ENCODE measurements at places on chromosomes 16 and 17. TPM values are rescaled to one million over a fixed set of nuclear protein-coding genes. Genes with fewer than 3 reads are reported as not detected.

DNA sequence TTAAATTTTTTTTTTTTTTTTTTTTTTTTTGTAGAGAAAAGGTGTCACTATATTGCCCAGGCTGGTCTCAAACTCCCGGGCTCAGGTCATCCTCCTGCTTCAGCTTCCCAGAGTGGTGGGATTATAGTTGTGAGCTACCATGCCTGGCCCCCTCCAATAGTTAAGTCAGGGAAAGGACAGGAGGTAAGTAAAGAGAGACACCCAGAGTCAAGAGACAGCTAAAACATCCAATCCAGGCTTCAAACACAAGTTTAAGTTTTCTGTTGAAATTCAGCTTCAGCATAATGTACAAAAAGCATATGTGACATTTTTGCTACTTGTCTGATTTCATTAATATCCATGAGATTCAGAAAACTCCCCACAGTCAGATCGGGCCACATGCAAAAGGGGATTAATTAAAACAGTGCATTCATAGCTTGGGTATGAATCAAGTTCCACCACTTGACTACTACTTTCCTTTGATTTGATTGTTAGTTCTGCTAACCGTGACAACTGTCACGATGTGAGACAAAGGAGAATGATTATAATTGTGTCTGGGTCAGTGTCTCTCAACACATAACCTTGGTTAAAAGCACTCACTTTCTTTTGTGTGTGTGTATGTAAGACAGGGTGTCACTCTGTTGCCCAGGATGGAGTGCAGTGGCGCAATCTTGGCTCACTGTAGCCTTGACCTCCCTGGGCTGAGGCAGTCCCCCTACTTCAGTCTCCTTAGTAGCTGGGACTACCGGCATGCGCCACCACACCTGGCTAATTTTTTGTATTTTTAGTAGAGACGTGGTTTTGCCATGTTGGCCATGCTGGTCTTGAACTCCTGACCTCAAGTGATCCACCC, 184.9 kb downstream of the PARN start:
- no peak for DNase-seq

Gene CSH1
- not detected for total RNA-seq

Gene CACNG1
- not detected for total RNA-seq

Gene ETV4
- total RNA-seq = 3.5 TPM

DNA sequence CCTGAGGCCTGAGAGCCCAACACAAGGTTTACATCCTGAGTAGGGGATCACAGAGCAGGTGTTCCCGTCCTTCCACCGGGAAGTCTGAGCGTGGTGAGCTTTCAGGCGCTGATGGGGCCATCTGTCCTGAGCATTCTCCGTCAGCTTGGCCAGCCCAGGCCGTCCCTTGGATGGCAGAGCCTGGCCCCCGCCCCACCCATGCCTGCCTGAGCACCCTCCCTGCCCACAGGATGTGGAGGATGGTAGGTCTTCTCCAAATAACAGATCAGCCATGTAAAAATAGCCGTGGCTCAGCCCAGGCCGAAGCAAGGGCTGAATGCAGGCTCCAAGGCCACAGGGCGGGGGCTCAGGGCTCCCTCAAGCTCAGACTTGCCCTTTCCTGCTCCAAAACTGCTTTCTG, 20.2 kb downstream of the SPNS2 start:
- no peak for DNase-seq

DNA sequence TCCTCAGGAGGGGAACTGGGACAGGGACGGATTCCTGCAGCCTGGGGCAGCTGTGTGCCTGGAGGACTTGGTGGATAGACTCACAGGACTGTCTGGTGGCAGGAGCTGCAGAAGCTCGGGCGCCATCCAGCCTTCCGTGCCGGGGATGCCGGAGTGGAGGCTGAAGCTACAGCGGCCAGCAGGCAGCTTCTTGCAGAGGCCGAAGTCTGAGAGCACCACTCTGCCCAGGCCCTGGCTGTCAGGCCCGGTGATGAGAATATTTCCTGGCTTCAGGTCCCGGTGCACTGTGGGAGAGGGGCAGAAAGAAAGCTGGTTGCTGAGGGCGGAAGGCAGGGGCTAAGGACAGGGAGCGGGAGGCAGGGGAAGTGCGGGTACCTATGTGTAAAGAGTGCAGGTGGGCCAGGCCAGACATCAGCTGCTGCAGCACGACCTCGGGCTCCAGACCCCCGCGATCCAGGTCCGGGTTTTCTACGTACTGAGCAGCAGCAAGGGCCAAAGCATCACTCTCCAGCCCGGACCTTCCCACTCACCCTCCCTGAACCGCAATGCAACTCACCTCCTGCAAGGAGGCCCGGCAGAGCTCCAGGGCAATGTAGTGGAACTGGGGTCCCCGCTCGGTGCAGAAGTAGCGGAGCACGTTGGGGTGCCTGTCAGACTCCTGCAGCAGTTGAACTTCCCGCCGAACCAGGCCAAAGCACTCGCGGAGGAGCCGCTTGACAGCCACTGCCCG, 16.1 kb downstream of the PLK1 start:
- DNase-seq = no peak

- DNase-seq = no peak
These were observed 38.0 kb downstream of the HEATR3 start for GRCh38 chr16:50103764-50104163.

Gene TOM1L1
- total RNA-seq = 9.6 TPM

GRCh38 chr17:75906143-75906884, 1.6 kb upstream of the MRPL38 start:
- DNase-seq = no peak

Gene MAPT
- 44.4 TPM for total RNA-seq

DNA sequence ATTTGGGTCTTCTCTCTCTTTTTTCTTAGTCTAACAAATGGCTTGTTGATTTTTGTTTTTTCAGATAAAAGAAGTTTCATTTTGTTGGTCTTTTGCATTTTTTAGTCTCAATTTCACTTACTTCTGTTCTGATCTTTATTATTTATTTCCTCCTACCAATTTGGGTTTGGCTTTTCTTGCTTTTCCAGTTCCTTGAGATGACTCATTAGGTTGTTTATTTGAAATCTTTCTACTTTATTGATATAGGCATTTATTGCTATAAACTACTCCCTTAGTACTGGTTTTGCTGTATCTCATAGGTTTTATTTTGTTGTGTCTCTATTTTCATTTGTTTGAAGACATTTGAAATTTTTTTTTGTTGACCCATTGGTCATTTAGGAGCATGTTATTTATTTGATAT, 152.2 kb upstream of the MPHOSPH6 start:
- no peak for DNase-seq

Gene KRT33B
- not detected for total RNA-seq

Gene TBC1D3B
- 3.3 TPM for total RNA-seq

Gene CCL13
- total RNA-seq = 0.97 TPM

Gene CDRT15L2
- total RNA-seq = not detected

DNA sequence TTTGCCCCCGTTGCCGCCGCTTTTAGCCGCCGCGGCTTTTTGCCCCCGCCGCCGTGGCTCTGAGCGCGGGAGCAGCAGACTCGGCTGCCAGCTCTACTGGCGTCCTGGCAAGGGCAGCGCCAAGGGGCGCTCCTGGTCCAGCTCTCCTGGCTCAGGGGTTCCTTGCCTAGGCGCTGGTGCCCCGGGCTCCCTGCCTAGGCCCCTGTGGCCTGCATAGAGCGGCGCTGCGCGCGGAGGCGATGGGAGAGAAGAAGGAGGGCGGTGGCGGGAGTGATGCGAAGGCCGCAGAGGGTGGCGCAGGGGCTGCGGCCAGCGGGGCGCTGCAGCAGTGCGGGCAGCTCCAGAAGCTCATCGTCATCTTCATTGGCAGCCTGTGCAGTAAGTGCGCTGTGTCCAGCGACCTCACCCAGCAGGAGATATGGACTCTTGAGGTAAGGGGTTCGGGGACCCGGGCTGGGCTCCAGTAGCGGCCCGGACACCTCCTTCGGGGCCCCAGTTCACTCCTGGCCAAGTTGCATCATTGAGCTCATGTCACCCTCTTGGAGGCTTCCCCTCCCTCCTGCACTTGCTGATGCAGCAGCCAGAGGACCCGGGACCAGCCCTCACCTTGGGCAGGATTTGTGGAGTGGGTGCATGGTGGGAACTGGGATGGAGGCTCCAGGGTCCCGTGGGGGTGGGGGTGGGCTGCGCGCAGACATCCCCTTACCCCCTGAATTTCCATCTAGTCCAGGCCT, 1344.4 kb downstream of the TP53TG3F start:
- no peak for DNase-seq

DNA sequence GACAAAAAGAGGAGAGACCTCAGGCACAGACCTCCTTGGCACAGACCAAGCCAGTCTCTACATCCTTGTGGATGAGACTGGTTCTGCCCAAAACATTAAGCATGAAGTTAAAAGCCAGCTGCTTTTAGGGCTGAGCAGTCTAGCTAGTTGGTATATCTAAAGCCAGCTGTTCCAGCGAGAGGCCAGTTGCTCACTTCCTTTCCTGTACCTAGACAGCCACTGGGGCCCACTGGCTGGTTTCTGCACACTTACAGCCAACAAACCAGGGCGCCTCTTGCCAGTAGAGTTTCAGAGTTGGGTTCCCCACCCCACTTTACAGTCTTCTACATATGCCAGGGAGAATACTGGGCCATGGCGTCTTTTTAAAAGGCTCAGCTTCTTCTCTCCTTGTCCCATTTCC, 242.4 kb downstream of the ZFHX3 start:
- DNase-seq = no peak

All from cardiac septum (tissue), 1 donor.